ENCODE measurements at places on chromosomes 5 and 9.

GRCh38 chr5:142929587-142929986, 159.4 kb downstream of the ARHGAP26 start:
- DNase-seq: no peak

GRCh38 chr9:32552172-32552872, at the start of the genes SMIM27 and TOPORS:
TSS of gene SMIM27 (plus strand) at chr9:32552327. CDS start at chr9:32552435, 108 bp downstream.
TSS of gene TOPORS (minus strand) at chr9:32552586. CDS start at chr9:32552436, 150 bp downstream.
- peak; percentile 96 for DNase-seq

- peak; percentile 50 for DNase-seq
These were observed 30.6 kb downstream of the ANKRD55 start for GRCh38 chr5:56202483-56202882.

GRCh38 chr9:126342621-126343031, 16.0 kb downstream of the MVB12B start:
- DNase-seq: no peak

- DNase-seq: no peak
These were observed 211.7 kb downstream of the DENND1A start for GRCh38 chr9:123718188-123718587.

- DNase-seq: no peak
These were observed 177.2 kb upstream of the MAP3K1 start for GRCh38 chr5:56638061-56638621.

DNA sequence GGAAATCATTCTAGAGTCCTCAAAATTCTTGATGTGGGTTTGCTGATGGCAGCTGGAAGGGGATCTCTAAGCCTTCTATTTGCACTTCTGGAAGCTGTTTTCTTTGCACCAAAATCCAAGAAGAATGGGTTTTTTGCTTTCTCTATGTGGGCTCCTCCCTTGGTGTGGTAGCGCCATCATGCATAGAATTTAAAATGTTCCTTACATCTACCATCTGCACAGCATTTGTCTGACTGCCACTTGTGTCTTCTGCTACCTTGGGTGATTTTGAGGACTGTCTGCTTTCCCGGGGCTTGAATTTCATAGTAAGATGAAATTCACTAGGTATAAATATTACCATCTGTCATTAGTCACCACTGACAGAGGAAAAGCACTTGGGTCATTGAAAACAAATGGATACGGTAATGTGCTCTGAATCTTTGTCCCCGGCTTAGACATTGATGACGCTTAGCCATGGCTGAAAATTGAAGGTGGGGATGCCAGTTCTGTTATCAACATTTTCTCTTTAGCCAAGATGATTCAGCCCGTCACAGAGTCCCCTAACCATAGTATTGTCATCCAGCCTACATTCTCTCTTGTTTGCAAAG, 30.0 kb downstream of the SNX30 start:
- DNase-seq: no peak

- no peak for DNase-seq
These were observed 18.0 kb upstream of the JADE2 start for GRCh38 chr5:134507452-134507851.

- no peak for DNase-seq
These were observed 52.2 kb downstream of the COL5A1 start for GRCh38 chr9:134693641-134694367.

DNA sequence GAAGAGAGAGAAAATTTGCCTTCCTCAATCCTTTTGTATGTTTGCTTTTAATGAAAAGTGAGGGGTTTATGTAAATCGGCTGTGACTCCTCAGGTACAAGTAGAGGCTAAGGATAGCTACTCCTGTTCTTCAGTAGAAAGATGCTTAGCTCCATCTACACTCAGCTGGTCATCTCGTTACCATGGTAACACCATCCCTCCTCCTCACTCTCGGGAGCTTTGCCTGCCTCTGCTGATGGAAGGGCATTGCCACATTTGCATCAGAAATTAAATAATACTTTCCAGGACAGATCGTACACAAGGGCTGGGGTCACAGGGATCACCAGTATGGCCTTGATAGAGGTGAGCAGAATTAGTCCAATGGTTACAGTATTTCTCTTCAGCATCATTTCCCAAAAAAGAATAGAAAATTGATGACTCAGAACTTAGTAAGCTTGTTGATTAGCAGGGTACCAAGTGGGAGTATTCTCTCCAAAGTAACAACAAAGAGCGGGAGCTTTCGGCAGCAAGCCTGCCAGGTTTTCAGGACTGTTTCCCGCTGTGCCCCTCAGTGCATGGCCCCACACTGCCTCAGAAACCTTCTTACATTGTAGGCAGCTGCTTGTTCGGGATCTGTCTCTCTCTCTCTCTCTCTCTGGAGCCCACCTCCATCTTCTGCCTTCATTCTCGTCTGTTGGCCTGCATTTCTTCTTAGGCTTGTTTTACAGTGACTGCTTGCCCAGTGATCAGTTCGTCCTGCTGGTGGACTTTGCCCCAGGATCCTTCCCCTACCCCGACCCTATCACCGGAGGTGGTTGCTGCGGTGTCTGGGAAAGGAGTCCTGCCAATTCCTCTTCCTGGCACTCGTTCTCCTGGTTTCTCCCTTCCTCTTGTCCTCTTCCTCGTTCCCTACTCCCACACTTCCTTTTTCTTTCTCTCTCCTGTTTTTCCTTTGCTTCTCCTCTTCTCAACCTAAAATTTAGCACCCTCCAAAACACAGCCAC, 51.9 kb upstream of the SNAPC3 start:
- no peak for DNase-seq

- DNase-seq: peak; percentile 74
These were observed at the start of gene ERAP2 for GRCh38 chr5:96876292-96876850. TSS of gene ERAP2 (plus strand) at chr5:96876500. CDS start at chr5:96879686, 3,186 bp downstream.

- no peak for DNase-seq
These were observed 8.2 kb upstream of the GRAMD2B start for GRCh38 chr5:126414874-126415502.

DNA sequence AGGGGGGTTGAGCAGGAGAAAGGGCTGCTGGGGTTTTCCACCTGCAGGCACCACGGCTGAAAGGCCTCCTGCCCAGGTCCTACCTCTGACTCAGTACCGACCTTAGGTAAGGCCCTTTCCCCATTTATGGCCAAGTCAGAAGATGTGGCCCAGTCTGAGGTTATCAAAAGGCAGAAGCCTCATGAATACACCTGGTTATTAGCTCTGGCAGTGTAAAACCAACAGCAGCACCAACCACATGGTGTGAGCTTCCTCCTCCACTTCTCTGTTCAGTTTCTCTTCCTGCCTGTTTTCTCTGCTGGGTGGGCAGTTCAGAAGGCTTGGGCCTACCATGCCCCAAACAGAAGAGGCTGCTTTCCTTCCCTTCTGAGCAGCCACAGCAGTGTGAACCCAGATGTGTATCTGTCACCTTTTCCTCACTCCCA, 86.9 kb downstream of the UGCG start:
- no peak for DNase-seq

- DNase-seq: no peak
These were observed 642 bp downstream of the RBM22 start for GRCh38 chr5:150700246-150700593.

- peak; percentile 78 for DNase-seq
These were observed 9.7 kb upstream of the C9orf152 start for GRCh38 chr9:110217656-110218099.

- no peak for DNase-seq
These were observed 54.3 kb downstream of the TMC1 start for GRCh38 chr9:72575666-72576065.

DNA sequence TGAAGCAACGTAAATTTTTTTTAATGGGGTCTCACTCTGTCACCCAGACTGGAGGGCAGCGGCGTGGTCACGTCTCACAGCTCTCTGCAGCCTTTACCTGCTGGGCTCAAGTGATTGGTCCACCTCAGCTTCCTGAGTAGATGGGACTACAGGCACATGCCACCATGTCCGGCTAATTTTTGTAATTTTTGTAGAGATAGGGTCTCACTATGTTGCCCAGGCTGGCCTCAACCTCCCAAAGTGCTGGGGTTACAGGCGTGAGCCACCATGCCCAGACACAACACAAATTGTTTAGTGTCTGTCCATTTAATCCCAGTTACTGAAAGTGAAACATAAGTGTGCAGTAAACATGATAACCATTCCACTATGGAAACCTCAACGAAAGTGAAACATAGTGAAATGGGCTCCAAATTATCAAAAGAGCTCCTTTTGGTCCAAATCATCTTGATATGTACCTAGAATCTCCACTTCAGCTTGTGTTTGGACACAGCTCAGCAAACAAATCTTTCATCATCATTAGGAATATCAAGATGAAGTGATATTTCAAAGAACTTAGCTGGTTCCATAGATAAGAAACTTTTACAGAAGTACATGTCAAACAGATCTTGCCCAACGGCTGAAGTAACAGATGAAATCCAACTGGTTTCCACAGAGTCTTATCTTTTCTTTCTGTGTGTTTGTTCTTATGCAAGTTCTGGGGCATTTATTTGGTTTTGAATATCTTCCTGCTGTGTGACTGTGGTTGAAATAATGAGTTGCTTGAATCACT, 41.2 kb upstream of the PLPP1 start:
- DNase-seq: peak; percentile 86

DNA sequence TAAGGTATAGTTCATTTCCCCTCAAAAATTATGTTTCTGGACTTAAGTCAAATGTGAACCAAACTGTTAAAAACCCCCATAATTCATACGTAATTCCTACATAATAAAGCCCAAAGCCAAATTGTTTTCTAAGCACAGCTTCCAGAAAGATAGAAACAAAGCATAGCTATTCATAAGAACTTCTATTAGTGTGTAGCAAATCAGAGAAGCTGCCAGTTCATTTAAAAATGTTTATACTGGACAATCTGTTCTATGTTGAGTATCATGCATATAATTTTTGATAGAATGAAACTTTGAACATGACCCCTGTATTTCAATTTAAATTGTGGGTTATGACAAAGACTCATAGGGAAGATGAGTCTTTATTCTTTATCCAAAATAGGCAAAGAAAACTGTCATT, 119.0 kb upstream of the TXNDC8 start:
- DNase-seq: no peak

DNA sequence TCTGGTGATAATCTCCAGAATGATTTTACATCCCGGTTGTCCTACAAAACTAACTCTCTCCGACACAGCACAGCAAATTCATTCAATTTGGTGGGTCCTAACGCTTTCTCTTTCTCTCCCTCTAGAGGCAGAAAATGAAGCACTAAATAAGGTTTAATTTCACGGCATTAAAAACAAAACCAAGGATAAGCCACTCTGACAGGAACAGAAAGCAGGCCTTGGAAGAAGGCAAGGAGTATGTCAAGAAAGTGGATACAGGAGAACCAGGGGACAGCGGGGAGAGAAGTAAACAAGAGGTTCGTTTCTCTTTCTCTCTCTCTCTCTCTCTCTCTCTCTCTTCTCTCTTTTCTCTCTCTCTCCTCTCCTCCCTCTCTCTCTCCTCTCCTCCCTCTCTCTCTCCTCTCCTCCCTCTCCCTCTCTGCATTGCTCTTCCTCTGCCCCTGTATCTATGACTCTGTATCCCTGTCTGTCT, 49.8 kb downstream of the EBF1 start:
- DNase-seq: peak; percentile 12

DNA sequence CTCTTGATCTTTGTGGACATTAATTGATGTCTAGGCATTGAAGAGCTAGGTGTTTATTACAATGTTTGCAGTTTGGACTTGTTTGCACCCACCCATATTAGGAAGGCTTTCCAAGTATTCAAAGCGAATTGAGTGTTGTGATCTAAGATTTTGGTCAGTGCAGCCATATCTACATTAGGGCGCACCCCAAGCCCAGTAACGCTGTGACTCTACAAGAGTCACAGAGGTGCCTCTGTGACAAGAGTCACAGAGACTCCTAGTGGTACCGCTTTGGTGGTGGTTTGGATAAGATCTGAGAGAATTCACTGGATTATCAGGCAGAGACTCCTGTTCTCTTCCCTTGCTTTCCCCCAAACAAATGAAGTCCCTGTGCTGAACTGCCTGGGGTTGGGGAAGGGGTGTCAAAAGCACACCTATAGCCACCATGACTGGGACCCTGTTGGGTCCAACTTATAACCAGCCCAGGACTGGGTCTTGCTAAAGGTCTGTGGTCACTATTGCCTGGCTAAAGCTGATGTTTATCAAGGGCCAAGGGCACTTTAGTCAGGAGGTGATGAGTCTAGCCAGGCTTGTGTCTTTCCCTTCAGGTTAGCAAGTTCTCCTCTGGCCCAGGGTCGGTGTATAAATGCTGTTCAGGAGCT, 114.1 kb upstream of the RIOK2 start:
- DNase-seq: peak; percentile 35

GRCh38 chr9:2231829-2232228, 216.7 kb downstream of the SMARCA2 start:
- no peak for DNase-seq

- DNase-seq: no peak
These were observed 573.8 kb upstream of the CDH9 start for GRCh38 chr5:27612161-27612560.

GRCh38 chr9:134421888-134422287, 95.6 kb downstream of the RXRA start:
- no peak for DNase-seq

DNA sequence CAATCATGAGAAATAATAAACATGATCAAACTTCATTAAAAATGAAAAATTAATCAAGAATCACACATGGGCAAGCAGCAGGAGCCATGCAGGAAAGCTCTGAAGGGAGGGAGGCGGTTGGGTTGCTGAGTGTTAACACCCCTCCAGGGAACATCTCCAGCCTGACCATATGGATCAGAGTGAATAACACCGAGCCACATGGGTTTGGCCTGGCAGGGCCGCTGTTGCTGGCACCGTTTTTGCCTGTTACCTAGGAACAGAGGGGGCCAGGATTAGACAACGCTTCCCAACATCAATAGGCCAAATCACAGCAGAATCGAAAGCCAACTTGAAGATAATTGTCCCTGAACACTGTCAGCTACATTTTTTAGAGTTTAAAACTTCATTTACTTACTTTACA, 160.2 kb downstream of the DENND1A start:
- no peak for DNase-seq

GRCh38 chr5:111756581-111757354, at the start of gene NREP:
TSS of gene NREP (minus strand) at chr5:111757194. CDS start at chr5:111755772, 1,422 bp downstream.
- peak; percentile 36 for DNase-seq

GRCh38 chr5:143251946-143252345, 151.5 kb downstream of the NR3C1 start:
- DNase-seq: no peak

DNA sequence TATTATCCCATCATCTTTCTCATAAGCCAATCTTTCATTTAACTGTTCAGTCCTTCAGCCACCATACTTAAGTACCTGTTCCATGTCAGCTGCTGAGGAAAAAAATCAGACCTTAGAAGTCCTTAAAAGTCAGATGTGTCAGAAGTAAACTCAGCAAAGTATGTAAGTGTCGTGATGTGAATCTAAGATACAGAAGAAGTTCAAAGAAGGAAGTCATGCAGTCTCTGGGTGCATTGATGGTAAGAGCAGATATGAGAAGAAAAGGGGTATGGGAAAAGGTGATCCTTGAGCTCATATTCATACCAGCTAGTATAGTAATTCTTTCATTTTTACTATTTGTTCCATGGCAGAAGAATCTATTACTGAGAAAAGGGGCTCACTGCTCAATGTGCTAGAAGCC, 259.4 kb upstream of the CD180 start:
- peak; percentile 8 for DNase-seq
